ENCODE measurements at places on chromosomes 16 and 17. TPM values are rescaled to one million over a fixed set of nuclear protein-coding genes. Genes with fewer than 3 reads are reported as not detected.
A peak's percentile ranks its signal among the peaks of the same experiment; 100 is the strongest.

- peak; percentile 71 for DNase-seq
Measured at GRCh38 chr17:39757931-39758873, 20.5 kb downstream of the GRB7 start.

- no peak for DNase-seq
Measured at GRCh38 chr16:48491517-48491916, 106.3 kb upstream of the SIAH1 start.

Gene MMP28
- total RNA-seq: 6.7 TPM

- DNase-seq: no peak
Measured at GRCh38 chr16:52078716-52079655, 468.0 kb downstream of the TOX3 start.

Gene CDC42EP4
- total RNA-seq: 3.5 TPM

Gene ITGAL
- 187 TPM for total RNA-seq

- no peak for DNase-seq
Measured at GRCh38 chr17:58150394-58150793, 2.2 kb downstream of the OR4D1 start.

GRCh38 chr17:5405400-5405799 lies 14.1 kb downstream of the NUP88 start:
- DNase-seq: no peak

Data from CD4-positive, alpha-beta T cell (primary cell).